ENCODE measurements at places on chromosomes 1 and 21.
A peak's percentile ranks its signal among the peaks of the same experiment; 100 is the strongest.

- no peak for DNase-seq
Measured at GRCh38 chr1:201791051-201791778, 37.7 kb upstream of the IPO9 start.

DNA sequence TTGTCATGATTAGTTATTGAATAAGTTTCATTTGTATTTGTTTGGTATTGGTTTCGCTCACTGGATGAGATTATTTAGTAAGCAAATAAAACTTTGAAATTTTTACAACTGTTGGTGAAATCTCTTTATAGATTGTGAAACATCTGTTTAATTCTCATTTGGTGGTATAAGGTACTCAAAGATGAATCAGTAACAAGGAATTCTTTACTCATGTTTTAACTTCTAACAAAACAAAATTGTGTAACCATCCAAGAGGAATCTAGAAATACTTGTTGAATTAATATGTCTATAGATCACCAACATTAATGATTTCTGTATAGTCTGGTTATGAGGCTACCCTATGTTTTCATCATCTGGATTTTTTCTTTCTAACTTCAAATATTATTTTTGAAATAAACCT is 62.8 kb upstream of the USP25 start:
- DNase-seq = peak; percentile 24

GRCh38 chr1:63276624-63277023 is 45.7 kb upstream of the FOXD3 start:
- no peak for DNase-seq

GRCh38 chr1:157091668-157092273 is 7.8 kb downstream of the ETV3L start:
- DNase-seq = no peak

DNA sequence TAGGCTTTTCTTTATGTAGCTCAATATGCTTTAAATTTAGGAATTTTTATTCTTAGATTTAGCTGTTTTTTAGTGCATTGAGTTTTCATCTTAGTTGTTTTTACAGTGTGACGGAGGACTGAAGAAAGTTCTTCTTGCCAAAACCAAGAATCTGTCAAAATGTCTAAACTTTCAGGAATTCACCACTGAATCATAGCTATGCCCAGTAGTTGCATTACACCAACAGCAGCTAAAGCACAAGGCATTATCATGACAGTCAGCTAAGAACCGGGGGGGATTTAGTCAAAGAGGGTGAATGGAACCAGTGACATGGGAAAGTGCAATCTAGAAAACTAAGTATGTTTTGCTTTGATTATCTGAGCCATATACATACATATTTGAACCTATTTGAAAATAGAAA is 6.5 kb upstream of the C1orf146 start:
- DNase-seq = peak; percentile 19

GRCh38 chr1:203907901-203908300 is 46.5 kb downstream of the SNRPE start:
- DNase-seq = no peak

- DNase-seq = no peak
Measured at GRCh38 chr1:177772386-177772960, 197.4 kb downstream of the SEC16B start.

DNA sequence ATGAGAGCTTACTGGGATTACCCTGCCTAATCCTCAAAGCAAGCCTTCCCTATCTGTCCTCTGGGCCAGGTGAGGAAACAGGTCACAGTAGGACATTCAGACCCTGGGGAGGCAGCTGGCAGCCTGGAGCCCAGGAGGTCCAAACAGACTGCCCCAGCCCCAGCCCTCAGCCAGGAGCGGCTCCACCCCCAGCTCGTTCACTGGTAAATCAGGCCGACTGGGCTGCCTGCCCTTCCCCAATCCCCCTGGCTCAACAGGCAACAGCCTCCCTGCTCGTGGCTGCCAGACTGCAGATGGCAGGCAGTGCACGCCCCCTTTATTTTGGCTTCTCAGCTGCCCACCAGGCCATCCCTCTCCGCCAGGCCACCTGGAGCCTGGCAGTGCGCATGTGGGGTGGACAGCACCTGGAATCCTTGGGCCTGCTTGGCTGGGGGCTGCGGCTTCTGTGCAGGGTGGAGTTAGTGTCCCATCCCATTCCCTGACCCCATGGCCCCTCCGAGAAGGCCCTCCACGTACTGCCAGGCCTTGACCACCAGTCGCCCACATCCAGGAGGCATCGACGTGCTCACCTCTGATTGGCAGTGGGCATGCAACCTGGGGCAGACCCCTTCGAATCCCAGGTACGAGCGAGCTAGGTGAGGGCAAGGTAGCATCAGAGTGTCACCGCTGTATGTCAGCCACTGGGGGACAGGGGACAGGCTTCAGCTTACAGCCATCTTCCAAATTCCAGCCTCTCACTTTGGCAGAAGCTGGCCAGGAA is 11.2 kb upstream of the ZNF670 start:
- no peak for DNase-seq

GRCh38 chr1:43205671-43206070 is 33.5 kb downstream of the CFAP57 start:
- no peak for DNase-seq

GRCh38 chr1:196271212-196271947 is 336.9 kb downstream of the KCNT2 start:
- DNase-seq = no peak

DNA sequence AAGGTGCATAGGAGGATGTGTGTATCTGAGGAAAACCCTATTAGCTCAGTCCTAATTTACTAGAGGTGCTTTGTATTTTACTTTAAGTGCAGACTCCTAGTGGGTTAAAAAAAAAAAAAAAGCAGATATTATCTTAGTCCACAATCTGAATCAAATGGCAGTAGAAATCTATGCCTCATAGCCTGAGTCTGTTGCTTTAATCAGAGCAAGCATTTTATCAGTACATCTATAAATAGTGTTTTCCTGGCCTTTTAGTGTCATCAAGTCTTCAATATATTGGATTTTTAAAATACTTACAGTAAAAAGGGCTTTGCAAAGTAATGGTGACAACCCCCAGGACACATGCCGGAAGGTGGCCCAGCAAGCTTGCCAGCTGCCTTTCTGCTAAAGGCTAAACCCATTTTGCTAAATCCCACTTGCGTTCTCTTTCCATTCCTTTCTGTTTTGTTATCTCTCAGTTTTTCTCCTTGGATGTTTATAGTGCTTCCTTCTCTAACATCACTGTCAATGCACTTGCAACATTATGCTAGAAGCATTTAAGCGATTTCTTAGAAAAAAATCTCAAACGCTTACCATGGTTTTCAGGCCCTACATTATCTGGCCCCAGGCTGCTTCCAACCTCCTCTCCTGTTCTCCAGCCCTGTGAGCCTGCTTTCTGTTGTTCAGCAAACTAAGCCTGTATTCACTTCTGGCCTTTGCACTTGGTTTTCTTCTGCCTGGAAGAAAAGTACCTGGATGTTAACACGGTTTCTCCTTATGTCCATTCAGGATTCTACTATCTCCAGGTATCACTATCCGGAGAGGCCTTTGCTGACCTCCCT is 206.3 kb downstream of the PDE4B start:
- no peak for DNase-seq

- DNase-seq = no peak
Measured at GRCh38 chr1:97565886-97566285, 354.9 kb downstream of the DPYD start.

DNA sequence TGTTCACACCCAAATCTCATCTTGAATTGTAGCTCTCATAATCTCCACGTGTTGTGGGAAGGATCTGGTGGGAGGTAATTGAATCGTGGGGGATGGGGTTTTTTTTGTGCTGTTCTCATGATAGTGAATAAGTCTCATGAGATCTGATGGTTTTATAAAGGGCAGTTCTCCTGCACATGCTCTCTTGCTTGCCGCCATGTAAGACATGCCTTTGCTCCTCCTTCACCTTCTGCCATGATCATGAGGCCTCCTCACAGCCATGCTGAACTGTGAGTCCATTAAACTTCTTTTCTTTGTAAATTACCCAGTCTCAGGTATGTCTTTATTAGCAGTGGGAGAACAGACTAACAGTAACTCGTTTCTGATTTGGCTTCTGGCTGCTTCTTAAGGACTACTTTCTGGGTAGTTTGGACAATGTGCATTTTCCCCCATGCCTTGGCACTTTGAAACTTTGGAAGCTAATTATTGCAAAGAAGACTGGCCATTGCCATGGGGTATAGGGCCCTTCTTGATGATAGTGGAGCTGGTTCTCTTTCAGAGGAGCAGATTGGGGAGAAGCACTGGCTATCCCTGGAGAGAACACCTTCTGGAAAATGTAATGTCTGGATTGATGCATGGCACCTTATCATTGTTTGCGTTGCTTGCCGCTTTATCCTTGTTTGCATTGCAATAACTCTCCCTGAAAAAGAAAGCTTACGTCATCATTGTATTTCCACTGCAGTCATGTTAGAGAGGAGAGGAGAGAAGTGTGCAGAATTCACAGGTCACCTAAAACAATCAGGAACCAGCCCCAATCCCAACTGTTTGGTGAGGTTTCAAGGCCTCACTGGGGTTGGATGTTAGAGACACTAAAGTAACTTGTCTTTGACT is 5.9 kb downstream of the CNIH3 start:
- no peak for DNase-seq

DNA sequence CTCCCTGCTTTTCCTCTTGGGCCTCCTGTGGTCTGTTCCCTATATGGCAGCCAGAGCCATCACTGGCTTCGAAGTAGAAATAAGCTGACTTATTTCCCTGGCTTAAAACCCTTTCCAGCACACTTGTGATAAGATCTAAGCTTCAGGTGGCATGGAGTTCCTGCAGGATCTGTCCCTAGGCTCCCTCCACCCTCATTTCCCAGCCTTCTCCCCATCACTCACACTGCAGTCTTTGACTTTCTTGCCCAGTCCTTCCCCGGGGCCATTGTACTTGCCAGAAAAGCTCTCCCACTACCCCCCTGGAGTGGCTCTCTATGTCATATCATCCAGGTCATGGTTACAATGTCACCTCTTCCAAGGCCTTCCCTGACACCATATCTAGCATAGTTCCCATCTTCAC is 55.8 kb downstream of the KCNJ6 start:
- DNase-seq = no peak

- no peak for DNase-seq
Measured at GRCh38 chr1:223308136-223308535, 55.8 kb downstream of the SUSD4 start.

GRCh38 chr1:239061770-239062169 is 324.6 kb upstream of the CHRM3 start:
- DNase-seq = no peak

- no peak for DNase-seq
Measured at GRCh38 chr1:212536586-212536985, 72.0 kb upstream of the ATF3 start.

GRCh38 chr1:12340544-12340930 is 110.7 kb downstream of the VPS13D start:
- no peak for DNase-seq

- DNase-seq = no peak
Measured at GRCh38 chr1:59553371-59553770, 256.5 kb downstream of the FGGY start.

GRCh38 chr1:167555971-167556714 is 2.6 kb upstream of the CREG1 start:
- peak; percentile 58 for DNase-seq

DNA sequence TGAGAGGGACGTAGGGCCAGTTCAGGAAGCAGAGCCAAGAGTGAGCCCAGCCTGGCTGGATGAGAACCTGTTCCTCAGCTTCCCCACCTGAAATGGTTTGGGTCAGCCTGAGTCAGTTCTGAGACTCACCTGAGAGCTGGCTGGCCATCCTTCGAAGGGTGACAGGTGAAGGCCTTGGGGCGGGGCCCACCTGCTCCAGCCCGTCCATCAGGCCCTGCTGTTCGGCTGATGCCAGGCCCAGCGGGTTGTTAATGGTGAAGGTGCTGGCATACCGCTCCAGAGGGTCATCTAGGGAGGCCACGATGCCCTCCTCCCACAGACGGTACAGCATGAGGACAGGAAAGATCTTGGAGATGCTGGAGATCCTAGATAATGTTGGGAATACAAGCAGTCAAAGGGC is 14.1 kb downstream of the LACTBL1 start:
- no peak for DNase-seq

GRCh38 chr1:89085781-89086180 is 20.8 kb upstream of the GBP1 start:
- DNase-seq = peak; percentile 34
